ENCODE measurements at places on chromosomes 6 and 20.

DNA sequence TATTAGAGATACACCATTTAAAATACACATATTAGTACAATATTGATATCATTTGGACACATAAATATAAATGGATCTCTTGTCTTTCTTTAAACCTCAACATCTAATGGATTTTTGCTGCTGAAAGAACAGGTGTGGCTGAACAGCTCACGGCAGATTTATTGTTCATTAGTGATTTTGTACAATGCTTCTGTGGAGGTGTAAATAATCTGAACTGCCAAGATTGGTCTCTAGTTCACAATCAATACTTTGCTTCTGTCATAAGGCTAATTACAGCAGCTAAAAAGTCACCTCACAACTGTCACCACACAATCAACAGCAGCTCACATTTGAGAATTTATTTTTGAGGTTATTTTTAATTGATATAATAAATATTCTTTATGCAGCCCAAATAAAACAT is 162.0 kb upstream of the SIM1 start:
- DNase-seq = no peak

DNA sequence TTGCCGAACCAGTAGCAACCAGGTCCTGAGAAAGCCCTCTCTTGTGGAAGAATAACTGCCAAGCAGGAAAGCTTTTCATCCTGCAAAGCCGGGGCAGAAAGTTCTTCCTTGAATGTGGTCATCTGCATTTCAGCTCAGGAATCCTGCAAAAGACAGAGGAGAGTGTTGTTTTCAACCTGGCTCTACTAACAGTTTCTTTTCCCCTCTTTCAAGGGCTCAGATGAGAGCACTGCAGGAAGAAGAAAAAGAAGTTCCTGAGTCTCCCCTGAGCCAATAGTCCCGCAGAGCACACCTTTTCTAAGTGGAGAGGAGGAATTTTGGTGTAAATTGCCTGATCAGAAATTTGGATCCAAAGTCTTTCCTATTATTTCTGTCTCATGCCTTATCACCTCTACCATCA is 10.7 kb downstream of the HLA-DRB1 start:
- no peak for DNase-seq

DNA sequence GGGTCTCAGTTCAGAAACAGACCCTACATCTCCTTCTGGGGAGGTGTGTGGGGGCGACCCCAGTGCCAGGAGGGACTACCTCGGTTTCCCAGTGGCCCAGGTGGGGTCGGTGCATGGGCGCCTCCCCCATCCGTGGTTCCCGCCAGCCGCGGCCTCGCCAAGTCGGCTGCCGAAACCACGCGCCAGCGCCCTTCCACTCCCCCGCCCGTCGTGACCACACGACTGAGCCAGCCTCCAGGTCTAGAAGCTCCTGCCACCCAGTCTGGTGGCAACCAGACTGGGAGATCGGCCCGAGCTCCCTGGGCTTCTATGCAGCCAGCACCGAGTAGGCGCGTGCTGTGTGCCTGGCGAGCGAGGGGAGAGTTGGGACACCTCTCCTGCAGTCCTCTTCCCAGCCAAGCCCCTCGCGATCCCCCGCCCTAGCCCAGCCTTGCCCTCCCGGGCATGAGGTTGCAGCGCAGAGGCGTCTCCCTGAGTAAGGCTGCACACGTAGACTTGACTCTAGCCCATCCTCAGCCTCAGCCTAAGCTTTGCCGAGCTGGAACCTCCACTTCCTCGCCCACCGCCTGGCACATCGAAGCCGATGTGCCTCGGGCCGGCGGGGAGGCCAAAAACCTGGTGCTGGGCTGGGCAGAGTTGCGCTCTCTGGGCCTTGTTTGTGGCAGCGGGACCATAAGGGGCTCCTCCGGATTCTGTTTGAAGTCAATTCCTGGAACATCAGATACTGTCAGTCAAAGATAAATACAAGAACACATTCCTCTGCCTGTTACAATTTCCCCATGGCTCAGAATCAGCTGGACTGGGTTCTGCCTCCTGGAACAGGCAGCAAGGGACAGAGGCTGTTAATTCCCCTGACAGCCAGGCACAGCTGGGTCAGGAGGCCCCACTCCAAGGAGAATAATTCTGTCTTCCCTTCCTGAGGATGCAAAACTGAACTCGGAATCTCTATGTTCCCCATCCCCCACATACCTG is 1.5 kb upstream of the CPNE5 start:
- no peak for DNase-seq

- no peak for DNase-seq
Observed at GRCh38 chr6:96391776-96392360, 129.7 kb upstream of the UFL1 start.

GRCh38 chr6:148044921-148045320 is 297.7 kb upstream of the SASH1 start:
- no peak for DNase-seq

DNA sequence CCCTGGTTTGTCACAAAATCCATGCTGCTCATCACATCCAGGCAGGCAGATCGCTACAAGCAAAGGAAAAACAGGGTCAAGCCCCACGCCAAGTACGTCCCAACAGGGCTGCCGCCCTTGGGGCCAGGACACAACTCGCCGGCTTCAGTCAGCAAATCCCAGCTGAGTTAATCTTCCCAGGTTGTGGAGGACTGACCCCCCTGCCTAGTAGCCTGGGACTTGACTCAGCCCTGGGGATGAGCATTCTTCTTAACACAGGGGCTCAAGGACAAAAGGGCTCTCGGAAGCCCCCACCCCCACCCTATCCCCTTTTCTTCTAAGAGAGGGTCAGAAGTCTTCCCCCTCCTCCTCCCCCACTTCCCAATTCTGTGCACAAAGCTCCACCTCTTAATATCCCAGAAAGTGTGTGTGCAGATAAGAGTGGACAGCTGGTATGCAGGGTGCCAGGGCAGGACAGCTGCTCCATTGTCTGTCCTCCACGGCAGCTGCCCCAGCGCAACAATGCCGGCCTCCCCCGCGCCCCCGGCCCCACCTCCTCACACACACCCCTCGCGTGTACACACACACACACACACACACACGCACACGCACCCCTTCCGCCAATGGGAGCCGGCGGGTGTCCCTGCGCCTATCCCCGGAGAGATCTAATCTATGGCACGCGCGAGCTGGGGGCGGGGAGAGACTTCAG is 4.5 kb downstream of the DLL1 start:
- no peak for DNase-seq

- no peak for DNase-seq
Observed at GRCh38 chr6:89487864-89488263, 54.9 kb downstream of the ANKRD6 start.

- DNase-seq = no peak
Observed at GRCh38 chr6:31476515-31477139, 21.3 kb upstream of the MICB start.

GRCh38 chr6:20400456-20401204 is 1.0 kb upstream of the E2F3 start:
- peak; percentile 28 for DNase-seq

- DNase-seq = peak; percentile 56
Observed at GRCh38 chr6:36340618-36341454, 4.1 kb upstream of the BNIP5 start.

DNA sequence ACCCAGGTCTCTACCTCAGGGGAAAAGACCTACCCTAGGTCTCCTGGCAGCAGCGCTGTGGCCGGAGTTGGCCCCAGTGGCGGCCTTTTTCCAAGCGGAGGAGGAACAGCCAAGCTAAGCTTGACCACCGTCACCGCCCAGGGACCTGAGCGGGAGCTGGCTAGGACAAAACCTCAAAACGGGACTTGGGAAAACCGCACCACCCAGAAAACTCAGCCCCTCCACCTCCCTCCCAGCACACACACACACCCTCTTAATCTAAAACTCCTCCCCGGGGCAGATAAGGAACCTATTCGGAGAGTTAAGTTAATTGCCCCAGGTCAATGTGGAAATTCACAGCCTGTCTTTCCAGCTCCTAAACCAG is 2.7 kb upstream of the TRERF1 start:
- DNase-seq = no peak

DNA sequence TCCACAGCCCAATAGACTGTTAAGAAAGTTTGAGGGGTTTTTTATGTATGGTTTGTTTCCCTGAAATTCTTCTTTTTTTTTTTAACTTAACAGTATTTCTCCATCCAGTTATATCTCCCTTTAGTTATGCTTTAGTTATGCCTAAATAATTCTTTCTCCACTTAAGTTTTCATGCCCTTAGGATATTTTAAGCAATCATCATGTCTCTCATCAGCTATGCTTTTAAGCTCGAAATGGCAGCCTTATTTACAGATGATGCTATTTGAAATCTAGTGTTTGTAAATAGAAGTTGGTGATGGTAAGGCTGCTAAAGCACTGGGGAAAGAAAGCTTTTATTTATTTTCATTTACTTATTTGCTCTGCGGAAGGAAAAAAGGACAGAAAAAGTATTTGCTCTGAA is 439.3 kb downstream of the TFAP2B start:
- no peak for DNase-seq

GRCh38 chr20:5863040-5863833 is 87.1 kb downstream of the TRMT6 start:
- DNase-seq = no peak

DNA sequence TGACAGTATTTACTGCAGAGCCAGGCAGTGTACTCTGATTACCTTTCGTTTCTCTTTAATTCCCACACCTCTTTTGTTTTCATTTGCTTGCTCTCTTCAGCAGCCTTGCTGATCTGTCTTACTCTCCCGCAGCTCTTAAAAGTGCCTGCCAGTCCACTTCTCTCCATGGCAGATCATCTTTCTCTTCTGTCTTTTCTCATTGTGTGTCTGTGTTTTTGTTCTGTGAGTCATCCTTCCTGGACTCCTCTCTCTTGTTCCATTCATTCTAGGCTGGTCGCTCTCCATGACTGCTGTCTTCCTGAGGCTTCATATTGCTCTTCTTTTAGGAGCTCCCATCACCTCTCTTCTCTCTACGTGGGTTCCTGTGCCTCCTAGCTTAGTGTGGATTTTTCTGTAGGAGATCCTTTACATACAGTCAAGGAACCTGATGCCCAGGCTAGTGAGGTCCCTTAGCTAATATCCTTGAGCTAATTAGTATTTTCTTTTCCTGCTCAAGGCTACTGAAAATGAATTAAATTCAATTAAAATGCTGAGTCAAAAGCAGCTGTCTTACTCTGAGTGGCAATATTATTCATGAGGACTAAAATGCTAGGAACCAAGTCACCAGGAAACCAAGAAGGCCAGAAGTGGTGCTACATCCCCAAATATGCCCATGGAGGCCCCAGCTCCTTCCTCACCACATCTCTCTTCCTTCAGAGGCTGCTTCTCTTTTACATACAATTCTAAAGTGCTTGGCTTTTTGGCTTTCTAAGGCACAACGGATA is 86.1 kb downstream of the SLX4IP start:
- no peak for DNase-seq

- DNase-seq = no peak
Observed at GRCh38 chr6:168352096-168352495, 32.5 kb upstream of the DACT2 start.

- no peak for DNase-seq
Observed at GRCh38 chr6:157715728-157716164, 107.3 kb upstream of the SNX9 start.

GRCh38 chr6:155399062-155399744 is 56.4 kb downstream of the NOX3 start:
- DNase-seq = no peak

GRCh38 chr20:12723811-12724210 is 285.0 kb upstream of the SPTLC3 start:
- no peak for DNase-seq
